ENCODE measurements at places on chromosomes 5 and 9. TPM values are rescaled to one million over a fixed set of nuclear protein-coding genes. Genes with fewer than 3 reads are reported as not detected.

- no peak for DNase-seq
- H3K4me3 ChIP-seq, result no peak overlapping the region
- no peak overlapping the region for H3K27ac ChIP-seq
Measured at GRCh38 chr9:70043285-70043684, 363 bp upstream of the MAMDC2 start.

DNA sequence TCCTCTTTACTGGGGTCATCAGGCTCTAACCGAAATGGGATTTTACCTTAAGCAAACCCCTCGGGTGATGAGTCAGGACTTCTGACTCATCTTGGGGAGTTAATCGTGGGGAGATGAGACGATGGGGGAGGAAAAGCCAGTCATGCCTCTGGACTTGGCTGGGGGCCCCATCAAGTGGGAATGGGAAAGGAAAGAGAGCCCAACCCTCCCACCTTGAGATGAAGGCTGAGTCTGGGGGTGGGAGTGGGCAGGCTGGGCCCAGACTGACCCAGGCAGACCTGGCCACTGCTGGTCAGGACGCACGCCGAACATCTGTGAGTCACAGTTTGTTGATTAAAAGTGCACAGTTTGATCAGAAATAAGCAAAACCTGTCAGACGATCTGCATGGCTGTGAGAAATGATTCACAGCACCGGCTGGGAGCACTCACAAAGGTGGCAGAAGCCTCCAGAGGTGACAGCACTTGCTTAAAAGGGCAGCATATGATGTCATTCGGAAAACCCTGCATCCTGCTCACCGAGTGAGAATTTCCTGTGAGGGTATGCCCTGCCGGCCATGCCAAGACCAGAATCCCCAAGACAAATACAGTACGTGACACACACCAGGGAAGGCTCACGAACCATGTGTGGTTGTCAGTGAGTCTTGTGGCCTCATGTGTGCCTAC, 50.0 kb upstream of the SLC25A51 start:
- DNase-seq, result peak; percentile 100
- peaks cover 28% of the 10 kb centered on the region for H3K4me1 ChIP-seq
- H3K27me3 ChIP-seq, result no peaks in the 10 kb centered on the region
- peak overlapping the region; percentile 87 for H3K27ac ChIP-seq

- no peak overlapping the region for H3K4me3 ChIP-seq
- peaks cover 3% of the 10 kb centered on the region for H3K27me3 ChIP-seq
- no peaks in the 10 kb centered on the region for H3K4me1 ChIP-seq
- H3K27ac ChIP-seq, result no peak overlapping the region
Measured at GRCh38 chr9:84393266-84393950, 52.9 kb upstream of the SLC28A3 start.

DNA sequence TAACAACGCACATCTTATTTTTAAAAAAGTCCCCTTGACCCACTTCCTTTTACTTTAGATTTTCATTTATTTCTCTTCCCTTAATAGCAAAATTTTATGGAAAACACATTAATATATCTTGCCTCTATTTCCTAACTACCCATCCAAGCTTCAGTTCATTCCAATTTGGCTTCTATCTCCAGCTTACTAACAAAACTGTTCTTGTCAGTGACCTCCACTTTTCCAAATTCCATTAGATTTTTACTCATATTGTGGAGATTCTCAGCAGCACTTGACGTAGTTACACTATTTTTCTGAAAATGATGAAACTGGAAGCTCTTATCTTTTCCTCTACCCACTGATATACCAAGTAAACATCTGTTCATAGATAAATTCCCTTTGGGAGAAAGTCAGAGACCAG, 46.5 kb upstream of the ADAMTS19 start:
- no peak for DNase-seq
- no peaks in the 10 kb centered on the region for H3K36me3 ChIP-seq
- peaks cover 2% of the 10 kb centered on the region for H3K4me1 ChIP-seq
- no peak overlapping the region for H3K27ac ChIP-seq
- H3K4me3 ChIP-seq, result no peak overlapping the region

- no peak overlapping the region for H3K4me3 ChIP-seq
- H3K27me3 ChIP-seq, result peaks cover 44% of the 10 kb centered on the region
- H3K36me3 ChIP-seq, result no peaks in the 10 kb centered on the region
- no peak for DNase-seq
- no peaks in the 10 kb centered on the region for H3K4me1 ChIP-seq
Measured at GRCh38 chr9:130402645-130403440, 41.9 kb upstream of the ASS1 start.

GRCh38 chr9:573691-574410, 267.6 kb upstream of the DMRT1 start:
- DNase-seq, result no peak
- H3K27ac ChIP-seq, result no peak overlapping the region
- no peaks in the 10 kb centered on the region for H3K4me1 ChIP-seq
- H3K36me3 ChIP-seq, result no peaks in the 10 kb centered on the region
- H3K4me3 ChIP-seq, result no peak overlapping the region
- H3K27me3 ChIP-seq, result no peaks in the 10 kb centered on the region

Gene OR1L8
- not detected for total RNA-seq
